ENCODE measurements at places on chromosomes 3 and 15.

DNA sequence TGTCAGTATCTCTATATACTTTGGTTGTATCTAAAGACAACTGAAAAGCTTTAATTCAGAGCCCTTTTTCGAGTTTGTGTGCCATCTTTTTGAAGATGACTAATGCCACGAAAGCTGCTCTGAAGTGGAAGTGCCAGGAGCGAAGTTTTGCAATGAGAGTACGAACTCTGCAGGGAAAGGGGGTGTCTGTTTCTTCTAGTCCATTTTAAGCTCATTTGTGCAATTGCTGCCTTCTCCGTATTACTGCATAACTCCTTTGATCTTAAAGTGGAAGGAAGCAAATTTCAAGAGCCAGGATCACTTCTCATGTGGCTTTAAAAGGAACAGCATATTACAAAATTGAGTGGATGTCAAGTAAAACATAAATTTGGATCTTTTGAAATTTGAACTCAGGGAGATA lies 245.3 kb downstream of the FEZF2 start:
- DNase-seq: no peak

GRCh38 chr15:36622197-36622795 lies 42.9 kb downstream of the CDIN1 start:
- DNase-seq: no peak

DNA sequence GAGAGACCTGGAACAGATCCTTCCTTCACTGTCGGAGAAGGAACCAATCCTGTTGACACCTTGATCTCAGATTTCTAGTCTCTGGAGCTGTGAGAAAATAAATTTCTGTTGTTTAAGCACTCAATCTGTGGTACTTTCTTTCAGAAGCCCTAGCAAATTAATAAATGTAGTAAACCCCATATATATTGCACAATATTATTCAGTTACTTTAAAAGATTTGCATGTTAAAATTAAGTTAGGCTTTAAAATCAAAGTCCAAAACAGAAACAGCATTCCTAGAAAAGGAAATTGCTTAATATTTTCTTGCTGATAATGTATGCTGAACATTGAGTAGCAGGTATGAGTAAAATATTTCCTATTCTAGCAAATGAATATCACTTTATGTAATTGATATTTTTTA lies 113.2 kb downstream of the LEKR1 start:
- no peak for DNase-seq

DNA sequence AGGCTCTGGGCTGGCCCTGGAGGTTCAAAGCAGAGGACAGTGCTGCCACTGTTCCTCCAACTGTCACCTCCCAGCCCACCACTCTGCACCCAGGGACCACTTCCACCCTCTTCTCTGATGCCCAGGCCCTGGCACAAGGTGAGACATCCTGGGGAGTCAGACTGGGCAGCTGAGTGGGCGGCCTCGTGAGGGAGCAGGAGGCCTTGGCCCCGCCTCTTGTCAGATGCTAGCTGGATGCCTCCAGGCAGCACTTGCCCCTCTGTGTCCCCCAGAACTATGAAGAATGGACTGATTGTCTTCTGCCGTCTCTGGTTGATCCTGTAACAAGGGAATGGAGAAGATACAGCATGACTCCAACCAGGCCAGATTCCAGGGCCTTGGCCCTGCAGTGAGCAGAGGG lies 191.0 kb upstream of the LINGO1 start:
- no peak for DNase-seq

DNA sequence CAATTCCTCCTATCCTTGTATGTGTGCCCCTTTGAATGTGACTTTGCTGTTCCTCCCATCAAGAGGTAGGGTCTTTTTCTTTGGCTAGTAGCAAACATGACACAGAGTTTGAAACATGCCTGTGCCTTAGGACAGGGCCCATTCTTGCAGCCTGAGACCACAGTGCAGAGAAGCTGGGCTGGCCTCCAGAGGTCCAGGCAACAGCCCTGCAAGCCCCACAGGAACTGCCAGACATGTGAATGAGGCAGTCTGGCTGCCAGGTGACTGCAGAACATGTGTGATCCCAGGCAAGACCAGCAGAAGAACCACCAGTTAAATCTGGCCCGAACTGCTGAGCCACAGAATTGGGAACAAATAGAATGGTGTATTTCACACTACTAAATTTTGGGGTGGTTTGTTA lies 1.2 kb upstream of the HGD start:
- DNase-seq: no peak

- DNase-seq: no peak
Measured at GRCh38 chr15:53115563-53115962, 325.4 kb upstream of the ONECUT1 start.

GRCh38 chr15:71447328-71448250 lies 332.3 kb downstream of the THSD4 start:
- peak; percentile 74 for DNase-seq

- DNase-seq: no peak
Measured at GRCh38 chr3:54575618-54575960, 352.3 kb downstream of the LRTM1 start.

DNA sequence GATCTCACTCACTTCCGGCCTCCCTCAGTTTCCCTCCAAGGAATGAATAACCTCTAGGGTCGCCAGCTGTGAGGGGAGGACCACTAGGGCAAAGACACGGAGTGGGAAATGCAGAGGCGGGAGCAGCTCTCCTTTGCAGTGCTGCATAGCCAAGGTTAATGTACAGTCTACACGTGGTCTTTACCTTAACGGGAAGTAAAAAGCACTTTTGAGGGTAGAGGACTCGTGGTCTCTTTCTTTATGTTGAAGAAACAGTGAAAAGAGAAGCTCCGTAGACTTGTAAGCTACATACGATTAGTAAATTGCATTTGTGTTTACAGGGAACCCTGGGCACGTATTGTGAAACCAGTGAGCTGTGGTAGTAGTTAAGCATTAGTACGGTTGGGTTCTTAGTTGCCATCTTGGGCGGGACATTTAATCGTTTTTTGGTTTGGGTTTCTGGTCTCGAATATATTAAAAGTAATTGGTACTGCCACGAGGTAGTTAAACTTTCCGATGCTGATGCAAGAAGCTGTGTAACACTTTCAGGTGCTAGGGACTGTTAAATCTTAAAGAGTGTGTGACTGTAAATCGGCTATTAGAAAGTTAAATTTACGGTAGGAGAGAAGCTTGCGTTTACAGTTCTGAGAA lies 828 bp downstream of the U2SURP start:
- DNase-seq: peak; percentile 36

DNA sequence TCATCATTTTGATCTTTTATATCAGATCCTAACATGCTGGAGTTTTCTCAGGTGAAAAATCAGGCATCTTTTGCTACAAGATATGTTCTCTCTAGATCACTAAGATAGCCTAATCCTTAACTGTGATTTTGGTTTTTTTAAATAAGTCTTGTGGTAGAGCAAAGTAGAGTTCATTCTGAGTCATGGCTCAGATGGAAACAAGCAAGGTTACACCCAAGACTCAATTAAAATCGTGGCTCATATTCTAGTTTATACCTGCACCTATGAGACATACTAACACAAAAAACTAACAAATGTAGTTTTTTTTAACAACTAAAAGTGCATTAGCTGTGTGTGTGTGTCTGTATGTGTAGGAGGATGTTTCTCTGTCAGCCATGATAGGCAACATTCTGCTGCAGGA lies 428.2 kb downstream of the NLGN1 start:
- DNase-seq: no peak

- no peak for DNase-seq
Measured at GRCh38 chr15:77144026-77144425, 73.1 kb upstream of the TSPAN3 start.

GRCh38 chr15:61558172-61559136 lies 329.4 kb upstream of the RORA start:
- no peak for DNase-seq
